ENCODE measurements at places on chromosomes 7 and 10.

- no peak for DNase-seq
Observed at GRCh38 chr7:100745184-100745583, 11.8 kb downstream of the ZAN start.

- DNase-seq: no peak
Observed at GRCh38 chr10:48564466-48565160, 40.3 kb downstream of the ARHGAP22 start.

DNA sequence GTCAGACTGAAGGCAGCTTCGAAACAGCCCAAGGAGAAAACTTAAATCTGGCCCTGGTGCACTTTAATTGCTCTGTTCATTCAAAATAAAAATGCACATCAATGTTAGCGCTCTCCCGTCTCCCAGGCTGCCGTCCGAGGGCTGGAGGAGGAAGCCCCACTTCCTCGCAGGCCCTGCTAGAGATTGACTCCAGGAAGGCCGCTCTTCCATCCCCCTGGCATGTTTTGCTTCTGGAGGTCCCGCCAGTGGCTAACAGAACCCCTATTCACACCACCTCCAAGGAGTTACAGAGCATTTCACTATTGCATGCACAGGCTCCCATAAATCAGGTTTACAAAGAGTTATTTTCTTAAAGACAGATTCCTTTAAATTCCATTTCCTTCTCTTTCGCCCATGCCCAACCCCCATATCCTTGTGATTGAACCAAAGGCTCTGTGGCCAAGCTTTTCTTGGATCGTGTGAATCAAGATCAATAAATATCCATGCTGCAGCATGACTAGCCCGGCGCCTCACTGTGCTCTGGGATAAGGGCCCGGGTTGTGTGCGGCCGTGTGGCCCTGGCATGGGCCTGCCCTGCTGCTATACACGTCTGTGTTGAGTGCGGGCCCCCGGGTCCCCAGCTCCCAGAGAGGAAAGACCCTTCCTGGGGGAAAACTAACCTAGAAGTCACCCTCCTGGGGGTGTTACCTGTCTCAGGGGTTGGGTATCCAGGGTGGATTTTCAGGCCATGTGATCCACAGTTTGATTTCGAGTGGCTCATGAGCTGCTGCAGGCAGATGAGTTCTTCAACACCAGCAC lies 118.7 kb upstream of the GDF10 start:
- DNase-seq: no peak

GRCh38 chr7:148318838-148319237 lies 271.7 kb upstream of the C7orf33 start:
- DNase-seq: no peak

DNA sequence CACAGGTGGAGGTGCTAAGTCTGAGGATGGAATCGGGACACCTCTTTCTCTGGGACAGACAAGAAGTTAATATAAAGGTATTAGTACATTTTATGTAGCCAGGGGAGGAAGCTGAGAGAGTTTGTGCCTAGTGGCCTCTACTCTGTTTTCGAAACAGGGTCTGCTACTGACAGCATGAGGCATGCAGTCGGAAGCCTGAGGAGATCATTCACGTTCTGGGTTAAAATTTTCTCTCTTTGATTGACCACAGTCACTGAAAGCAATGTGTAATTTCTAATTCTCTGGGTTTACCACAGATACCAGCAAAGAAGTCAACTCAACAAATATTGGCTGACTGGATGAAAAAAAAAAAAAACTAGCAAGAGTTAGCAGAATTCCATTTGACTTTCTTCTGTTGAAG lies 53.3 kb upstream of the KCTD7 start:
- no peak for DNase-seq

- no peak for DNase-seq
Observed at GRCh38 chr10:14374745-14375445, 44.2 kb upstream of the FRMD4A start.

All from stimulated activated CD8-positive, alpha-beta memory T cell treated with anti-CD3 and anti-CD28 coated beads, Interleukin-4, amount 100 ng/mL, for 1 hour (primary cell).